ENCODE measurements at places on chromosomes 5 and 9.

GRCh38 chr5:143131972-143132371, 271.5 kb downstream of the NR3C1 start:
- no peak for DNase-seq

- no peak for DNase-seq
These were observed 24.6 kb upstream of the GLIS3 start for GRCh38 chr9:4324513-4324912.

DNA sequence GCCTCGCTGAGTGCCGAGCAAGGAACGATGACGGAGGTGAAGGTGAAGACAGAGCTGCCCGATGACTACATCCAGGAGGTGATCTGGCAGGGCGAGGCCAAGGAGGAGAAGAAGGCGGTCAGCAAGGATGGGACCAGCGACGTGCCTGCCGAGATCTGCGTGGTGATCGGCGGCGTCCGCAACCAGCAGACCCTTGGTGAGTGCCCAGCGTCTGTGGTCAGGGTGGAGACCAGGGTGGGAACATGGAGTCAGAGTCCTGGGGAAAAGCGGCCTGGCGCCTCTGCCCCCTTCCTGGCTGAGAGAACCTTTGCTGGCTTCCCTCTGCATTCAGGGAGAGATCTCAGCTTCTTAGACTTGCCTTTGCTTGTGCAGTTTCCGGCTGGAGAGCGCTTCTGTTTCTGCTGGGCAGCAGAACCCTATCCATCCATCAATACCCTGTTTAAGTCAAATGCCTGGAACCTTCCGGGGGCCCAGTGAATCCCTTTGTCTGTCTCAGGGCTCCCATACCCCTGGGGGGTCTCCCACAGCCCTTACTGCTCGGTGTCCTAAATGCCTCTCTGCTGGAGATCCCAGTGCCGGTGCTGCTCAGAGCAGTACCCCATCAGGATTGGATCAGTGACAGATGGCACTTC, 89.6 kb downstream of the AMBP start:
- DNase-seq, result no peak

DNA sequence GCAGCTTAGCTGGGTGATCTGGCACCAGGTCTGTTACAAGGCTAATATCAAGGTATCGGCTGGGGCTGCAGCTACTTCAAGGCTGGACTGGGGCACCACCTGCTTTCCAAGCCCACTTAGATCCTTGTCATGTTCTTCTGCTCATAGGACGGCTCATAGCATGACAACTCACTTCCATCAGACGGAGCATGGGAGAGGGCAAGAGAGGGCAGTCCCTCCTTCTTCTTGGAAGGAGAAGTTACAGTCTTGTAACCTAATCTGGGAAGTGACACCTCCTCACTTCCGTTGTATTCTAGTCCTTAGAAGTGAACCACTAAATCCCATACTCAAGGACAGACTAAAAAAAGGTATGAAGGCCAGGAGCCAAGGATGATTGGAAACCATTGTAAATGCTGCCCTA, 258.2 kb downstream of the MAST4 start:
- no peak for DNase-seq

DNA sequence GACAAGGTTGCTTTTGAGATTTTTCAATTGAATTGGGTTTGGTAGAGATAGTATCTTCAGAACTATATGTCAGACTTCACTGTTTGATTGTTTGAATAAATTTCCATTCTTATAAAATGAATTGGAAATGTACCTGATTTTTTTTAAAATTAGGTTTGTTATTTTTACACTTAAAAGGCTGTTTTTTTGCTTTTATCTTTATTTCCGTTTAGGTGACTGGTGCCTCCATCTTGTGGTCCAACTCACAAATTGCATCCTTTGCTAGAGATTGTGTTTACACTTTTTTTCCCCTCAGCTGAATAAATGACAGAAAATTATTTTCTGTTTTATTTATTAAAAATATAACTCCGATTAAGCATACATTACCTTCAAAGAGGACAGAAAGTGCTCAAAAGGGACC, 15.6 kb downstream of the NDUFAF2 start:
- no peak for DNase-seq

- peak; percentile 91 for DNase-seq
These were observed 682.3 kb downstream of the BRINP1 start for GRCh38 chr9:118686959-118687358.

- no peak for DNase-seq
These were observed 22.2 kb downstream of the SLC46A2 start for GRCh38 chr9:112868461-112868860.

DNA sequence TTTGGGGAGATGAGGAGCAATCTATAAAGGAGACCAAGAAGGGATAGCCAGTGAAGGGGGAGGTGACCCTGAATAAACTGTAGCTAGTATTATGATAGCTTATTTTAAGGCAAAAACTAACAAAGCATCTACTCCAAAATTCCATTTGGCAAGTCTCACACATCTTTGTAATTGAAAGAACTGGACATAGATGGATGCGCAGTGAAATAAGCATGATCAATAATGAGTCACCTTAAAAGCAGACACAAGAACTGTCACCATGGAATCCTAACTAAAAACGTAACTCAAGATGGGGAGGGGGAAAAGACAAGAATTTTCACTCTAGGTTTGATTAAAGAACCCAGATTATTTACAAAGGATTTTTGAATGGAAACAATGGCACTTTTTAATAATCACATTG, 164.5 kb downstream of the MED27 start:
- DNase-seq, result no peak

- no peak for DNase-seq
These were observed 26.4 kb downstream of the ATP6V0E1 start for GRCh38 chr5:173010021-173010420.

GRCh38 chr9:1837453-1838084, 177.6 kb upstream of the SMARCA2 start:
- peak; percentile 46 for DNase-seq

- DNase-seq, result no peak
These were observed 353.7 kb downstream of the CETN3 start for GRCh38 chr5:90055831-90056328.

GRCh38 chr9:132669698-132670456, at the start of gene DDX31:
DDX31 (minus strand) TSS chr9:132669983; CDS start chr9:132669934, 49 bp downstream.
- peak; percentile 72 for DNase-seq

GRCh38 chr5:171898386-171898785, 108.1 kb downstream of the FBXW11 start:
- DNase-seq, result no peak

DNA sequence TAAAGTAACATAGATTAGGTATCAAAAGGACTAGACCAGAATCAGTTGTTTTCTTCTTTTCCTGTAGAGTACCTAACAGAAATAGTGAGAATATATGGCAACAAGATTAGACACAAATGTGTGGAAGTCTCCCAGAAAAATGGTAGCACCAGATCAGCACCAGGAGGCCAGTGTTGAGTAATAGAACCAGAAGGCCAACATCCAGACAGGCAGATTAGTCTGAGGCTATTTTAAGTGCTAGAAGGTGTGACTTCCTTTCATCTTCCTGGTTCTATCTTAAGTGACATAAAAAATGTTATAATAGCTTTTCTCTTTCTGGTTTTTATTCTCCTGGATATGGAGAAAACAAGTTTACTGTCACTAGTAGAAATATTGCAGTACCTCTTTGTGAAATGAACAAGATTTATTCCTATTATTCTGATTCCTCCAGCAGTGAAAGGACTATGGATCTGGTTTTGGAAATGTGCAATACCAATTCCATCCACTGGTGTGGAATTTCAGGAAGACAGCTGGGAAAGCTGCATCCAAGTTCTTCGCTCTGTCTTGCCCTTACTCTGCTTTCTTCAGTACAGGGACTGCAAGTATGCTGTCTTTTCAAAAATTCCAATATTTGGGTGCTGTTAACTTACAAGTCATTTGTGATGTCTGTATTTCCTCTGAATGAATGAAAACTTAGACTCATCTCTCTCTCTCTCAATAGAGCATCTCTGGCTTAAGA, 39.1 kb downstream of the SHLD3 start:
- no peak for DNase-seq

DNA sequence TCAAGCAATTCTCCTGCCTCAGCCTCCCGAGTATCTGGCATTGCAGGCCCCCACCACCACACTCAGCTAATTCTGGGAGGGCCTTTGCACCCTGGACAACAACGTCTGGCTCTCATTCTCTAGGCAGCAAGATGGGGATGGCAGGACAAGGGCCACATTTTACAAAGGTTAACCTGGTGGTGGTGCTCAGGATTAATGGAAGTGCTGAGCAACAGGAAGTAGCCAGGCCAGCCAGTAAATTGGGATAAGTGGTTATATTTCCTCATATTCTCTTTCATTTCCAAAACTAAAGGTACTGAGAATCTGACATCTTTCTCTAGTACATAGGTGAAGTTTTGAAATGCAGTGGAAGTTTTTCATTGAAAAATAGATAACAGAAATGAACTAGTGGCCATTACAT, 24.7 kb upstream of the ASPN start:
- no peak for DNase-seq

- DNase-seq, result no peak
These were observed 100.1 kb downstream of the PHF2 start for GRCh38 chr9:93676310-93677047.

DNA sequence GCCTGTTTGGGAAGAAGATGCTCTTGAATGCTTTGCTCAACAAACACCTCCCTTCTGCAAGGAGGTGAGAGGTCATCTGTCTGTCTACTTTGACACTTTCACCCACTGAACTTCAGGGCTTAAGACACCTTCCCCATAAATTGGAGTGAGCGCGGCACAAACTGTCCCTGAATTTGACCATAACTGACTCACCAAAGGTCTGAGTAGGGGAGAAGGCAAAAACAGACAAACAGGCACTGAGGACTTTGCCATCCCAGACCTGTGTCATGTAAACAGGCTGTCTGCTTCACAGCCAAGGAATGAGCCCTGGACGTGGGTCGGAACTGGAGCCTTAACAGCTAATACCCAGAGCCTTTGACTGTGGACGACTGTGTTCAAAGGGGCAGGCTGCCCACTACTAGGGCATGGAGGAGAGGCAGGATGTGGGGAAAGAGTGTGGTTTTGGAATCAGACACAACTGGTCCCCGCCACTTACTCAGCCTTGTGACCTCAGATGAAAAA, 320.9 kb upstream of the KLF4 start:
- no peak for DNase-seq

DNA sequence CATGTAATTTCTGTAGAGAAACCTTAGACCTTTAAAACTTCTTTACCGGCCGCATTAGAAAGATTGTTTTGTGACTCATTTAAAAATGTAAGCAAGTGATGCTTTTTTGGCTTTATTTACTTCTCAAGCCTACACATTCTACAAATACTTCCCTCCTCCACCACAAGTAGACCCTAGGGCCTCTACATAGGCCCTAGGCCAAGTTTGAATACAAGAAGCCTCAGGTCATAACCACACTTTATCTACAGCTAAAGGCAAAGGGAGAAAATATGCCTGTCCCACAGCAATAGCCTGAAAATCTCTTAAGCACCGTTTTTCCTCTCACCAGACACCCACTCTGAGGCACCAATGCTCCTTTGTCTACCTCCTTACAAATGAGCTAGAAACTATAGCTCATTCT, 53.9 kb downstream of the CSNK1A1 start:
- DNase-seq, result no peak

- DNase-seq, result no peak
These were observed 259.9 kb upstream of the TARS1 start for GRCh38 chr5:33180900-33181299.

DNA sequence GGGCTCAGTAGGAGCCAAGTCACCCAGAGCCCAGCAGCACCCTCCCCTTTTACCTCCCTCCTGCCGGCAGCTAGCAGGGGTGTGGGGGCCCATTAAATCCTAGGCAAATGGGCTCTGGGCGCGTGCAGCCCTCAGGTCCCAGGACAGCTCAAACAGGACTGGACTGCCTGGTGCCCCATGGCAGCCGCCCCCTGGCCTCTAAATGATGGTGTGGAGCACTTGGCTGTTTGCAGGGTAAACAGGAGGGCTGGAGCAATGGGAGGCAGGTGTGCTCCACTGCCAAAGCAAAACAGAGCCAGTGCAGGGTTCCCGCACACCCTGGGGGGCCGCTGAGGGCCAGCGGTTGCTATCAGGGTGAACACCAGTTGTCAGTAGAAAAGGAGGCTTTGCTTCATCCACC, 55.9 kb upstream of the C5orf58 start:
- DNase-seq, result no peak

- DNase-seq, result no peak
These were observed 153.3 kb upstream of the IZUMO3 start for GRCh38 chr9:24698881-24699518.

- DNase-seq, result no peak
These were observed 28.0 kb upstream of the FCN1 start for GRCh38 chr9:134945509-134946275.

DNA sequence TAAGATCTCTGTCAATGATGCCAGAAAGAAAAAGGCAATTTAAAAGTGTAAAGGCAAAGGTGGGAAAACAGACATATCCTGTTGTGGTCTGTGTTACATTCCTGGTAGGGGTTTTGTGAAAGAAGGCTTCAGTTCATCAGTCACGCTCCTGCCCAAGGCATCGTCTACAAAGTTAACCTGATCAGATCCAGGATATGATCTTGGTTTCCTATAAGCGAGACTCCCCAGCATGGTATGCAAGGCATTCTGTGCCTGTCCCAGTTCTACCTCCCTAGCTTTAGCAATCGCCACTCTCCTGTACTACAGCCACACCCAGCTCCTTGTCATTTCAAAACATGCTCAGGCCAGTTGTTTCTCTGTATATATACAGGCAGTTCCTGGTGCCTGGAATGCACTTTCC, 58.0 kb upstream of the PTPN3 start:
- no peak for DNase-seq

DNA sequence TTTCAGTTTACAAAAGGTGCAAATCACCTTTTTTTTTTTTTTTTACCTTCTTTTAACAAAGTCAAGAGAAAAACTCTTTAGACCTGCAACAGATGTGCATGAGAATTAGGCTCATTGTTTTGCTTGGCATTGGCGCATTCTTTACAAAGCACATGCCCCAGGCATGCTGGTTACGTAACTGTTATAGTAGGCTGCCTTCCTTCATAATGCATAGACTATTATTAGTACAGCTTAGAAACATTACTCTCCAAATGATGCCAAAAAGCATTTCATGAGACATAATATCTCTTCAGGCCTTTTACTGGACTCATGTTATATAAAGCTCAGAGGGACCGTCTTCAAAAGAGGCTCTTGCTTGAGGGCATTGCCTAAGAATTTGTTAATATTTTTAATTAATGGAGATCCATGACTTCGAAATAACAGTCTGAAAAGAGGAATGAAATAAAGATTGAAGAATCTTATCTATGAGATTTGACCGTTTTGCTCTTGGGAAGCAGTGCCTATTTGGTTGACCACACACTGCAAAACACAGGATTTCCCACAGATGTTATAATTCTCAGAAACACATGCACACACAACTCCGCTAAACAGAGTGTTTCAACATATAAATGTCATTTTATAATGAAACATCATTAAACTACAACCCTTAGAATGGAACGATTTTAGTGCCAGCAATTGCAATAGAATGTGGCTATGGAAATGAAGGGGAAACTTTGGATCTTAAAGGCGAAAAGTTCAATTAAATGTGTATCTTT, 478.7 kb downstream of the PRR16 start:
- no peak for DNase-seq

All from NCI-H1417 (cell line).